ENCODE measurements at places on chromosomes 11 and 22.
A peak's percentile ranks its signal among the peaks of the same experiment; 100 is the strongest.

GRCh38 chr11:25900814-25901213 is 431.1 kb upstream of the ANO3 start:
- no peak for DNase-seq

DNA sequence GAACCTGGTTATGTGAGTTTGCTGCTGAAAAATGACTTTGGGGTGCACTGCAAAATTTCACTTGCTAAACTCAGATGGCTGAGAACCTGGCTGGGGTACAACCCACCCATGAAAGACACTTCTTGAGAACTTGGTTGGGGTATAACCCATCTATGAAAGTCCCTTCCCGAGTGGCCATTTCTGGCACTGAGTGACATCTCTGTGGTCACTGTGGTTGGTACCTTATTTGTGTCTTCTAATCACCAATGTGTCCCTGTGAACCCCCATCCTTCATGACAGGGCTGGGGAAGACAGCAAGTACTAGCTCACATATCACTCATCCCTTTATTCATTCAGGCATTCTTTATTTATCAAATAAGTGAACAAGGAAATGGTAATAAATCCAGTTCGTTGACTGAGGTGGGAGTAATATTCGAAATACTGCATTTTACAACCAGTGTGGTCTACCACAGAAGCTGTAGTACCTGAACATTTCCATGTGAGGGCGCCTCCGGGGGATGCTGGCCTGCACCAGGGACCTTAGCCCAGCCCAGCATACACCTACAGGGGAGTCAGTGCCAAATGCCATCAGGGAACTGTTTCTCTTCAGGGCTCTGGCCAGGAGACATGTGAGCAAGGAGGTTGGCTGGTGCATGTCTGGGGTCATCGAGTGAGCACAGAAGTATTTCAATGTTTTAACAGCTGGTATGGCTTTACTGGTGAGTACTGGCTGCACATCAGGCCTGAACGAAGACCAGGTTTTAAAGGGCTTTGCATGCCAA is 122.1 kb downstream of the CSNK2A3 start:
- DNase-seq = no peak

- DNase-seq = no peak
Observed at GRCh38 chr22:37421468-37421877, 5.8 kb downstream of the ELFN2 start.

GRCh38 chr22:32949391-32950173 is 108.6 kb downstream of the SYN3 start:
- DNase-seq = no peak

DNA sequence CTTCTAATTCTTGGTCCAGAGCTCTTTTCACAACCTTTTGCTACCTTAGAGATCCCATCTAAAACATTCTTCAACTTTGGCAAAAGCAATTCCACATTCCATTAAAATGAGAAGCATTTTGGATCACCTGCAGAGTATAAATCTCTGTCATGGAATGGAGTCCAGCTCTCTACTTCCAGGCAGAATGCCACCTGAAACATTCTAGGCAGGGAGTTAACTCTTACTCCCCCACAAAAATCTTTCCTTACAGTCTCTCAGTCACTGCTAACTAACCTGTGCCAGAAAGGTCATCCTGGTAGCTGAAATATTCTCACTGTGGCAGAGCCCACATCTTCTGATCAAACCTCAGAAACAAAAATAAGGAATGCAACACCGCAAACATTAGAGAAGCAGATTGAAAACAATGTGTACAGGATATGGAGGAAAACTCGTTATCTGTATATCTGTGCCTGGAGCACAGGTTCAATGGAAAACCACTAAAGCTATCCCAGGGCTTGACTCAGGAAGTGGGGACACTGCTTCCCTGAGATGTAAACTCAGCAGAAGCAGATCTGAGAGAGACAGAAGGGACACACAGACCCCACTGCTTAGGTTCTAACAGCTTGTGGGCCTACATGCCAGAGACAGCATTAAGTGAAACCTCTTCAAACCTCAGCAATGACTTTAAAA is 78.9 kb downstream of the KCNC1 start:
- DNase-seq = no peak

- no peak for DNase-seq
Observed at GRCh38 chr11:61545341-61545740, 35.5 kb downstream of the SYT7 start.

DNA sequence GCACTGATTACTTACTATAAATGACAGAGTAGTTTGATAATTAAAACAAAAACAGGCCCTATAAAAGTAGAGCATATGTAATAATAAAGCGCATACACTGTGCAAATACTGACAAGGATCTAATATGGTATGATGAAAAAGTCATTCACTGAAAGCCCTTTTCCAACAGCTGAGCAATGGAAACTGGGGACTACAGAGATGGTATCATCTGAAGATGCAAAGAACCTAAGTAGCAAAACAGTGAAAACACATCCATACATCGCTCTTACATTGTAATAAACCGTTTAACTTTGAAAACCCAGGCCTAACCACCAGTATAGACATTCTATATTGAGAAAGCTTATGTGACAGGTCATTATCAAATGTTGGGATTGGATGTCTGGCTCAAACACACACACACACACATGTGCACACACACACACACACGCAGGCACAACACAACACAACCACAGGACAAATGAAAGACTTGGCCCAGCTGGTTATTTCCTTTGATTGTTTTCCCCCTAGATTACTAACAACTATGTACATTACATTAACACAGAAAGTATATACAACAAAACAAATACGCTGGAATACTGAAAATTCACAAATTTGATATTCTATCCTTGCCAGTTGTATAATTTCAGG is 119.5 kb downstream of the APOL5 start:
- DNase-seq = no peak

DNA sequence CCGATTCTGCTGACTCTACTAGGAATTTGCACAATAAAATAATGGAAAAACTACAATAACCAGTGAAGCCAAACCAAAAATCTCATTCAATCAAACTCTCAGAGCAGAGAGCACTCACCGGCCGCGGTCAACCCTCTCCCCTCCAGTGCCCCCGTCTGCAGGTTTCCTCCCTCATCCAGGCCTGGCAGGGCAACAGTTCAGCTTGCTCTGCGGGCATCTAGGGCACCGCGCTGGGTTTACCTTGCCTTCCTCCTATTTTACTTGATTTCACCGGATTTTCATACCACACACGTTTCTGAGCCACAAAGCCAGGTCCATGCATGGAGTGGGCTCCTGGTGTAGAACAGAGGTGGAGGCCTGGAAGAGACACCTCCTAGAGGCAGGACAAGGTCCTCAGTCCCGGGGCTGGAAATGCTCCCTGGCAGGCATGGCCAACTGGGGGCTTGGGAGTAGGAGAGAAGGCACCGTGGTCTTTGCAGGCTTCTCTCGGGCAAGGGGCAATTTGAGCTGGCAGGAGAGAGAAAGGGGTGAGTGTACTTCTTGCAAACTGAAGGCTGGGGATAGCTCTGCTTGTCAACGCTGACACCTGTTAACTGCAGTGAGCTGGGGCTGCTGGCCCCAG is 938.4 kb downstream of the BRD1 start:
- no peak for DNase-seq

DNA sequence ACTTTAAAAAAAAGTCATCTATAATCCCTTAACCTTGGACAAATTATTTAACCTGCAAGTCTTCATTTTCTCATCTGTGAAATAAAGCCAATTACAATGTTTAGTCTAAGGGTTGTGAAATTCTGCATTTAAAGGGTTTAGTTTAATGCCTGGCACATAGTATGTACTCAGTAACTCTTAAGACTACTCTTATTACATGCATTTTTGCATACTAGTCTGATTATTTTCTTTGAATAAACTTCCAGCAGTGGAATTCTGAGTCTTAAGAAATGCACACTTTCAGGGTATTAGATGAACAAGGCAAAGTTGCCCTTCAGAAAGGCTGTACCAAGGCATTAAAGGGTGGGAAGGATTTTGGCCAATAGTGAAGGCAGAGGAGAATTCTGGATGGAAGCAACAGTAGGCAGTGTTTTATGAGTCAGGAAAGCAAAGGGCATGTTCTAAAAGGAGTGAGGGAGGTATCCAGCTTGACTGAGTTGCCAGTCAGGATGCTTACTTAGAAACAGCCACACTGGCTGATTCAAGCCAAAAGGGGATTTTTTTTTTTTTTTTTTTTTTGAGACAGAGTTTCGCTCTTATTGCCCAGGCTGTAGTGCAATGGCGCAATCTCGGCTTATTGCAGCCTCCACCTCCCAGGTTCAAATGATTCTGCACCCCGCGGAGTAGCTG is 50.5 kb downstream of the SWAP70 start:
- no peak for DNase-seq

GRCh38 chr11:8905528-8906165 is 5.3 kb upstream of the AKIP1 start:
- DNase-seq = no peak

DNA sequence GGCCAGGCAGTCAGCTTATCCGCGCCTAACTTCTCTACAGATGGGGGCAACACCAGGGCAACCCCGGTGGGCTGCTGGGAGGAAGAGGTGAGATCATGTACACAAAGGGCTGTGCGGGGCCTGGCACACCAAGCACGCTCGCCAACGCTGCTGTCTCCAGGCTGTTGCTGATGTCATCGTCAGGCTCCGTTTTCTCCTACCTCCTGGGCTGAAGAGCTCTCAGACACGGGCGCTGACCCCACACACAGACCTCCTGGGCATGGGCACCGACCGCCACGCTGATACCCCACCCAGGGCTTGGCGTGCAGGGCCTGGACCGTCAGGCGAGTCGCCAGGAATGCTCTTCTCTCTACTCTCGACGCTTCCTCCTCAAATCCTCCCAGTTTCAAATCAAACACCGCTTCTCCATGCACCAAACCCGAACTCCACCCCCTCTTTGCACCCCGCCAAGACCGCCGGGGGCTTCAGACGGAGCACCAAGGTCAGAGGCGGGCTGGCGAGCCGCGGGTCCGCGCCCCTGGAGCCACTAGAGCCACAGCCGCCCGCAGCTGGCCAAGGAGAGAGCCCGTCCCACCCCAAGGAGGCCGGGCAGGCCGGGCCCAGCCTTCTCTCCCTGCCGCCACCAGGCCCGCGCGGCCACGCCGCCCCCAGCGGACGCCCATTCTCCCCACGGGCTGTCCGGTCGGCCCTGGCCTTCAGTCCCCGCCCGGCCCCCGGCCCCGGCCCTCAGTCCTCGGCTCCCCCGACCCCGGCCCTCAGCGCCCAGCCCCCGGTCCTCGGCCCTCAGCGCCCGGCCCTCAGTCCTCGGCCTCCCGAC is 772 bp downstream of the SBF1 start:
- peak; percentile 67 for DNase-seq

DNA sequence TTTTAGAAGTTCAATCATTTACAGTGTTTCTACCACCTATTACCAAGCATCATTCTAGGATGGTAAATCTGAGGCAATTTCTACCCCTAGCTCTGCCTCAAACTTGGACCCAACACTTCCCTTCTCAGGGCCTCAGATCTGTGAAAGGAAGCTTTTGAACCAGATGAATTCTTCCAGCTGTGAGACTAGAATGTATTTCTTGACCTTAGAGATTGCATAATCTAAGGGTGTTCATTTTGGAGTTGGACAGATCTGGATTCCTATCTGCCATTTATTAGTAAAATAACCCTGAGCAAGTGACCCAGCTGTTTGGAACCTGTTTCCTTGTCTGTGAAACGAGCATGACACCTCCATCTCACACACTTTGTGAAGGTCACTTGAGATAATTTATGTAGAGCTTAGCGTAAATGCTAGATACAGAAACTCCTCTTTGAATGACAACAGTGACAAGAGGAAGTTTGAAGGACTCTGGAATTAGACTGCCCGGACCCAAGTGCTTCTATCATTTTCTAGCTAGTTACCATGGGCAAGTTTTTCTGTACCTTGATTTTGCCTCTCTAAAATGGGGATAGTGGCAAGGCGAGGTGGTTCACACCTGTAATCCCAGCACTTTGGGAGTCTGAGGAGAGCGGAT is 3.8 kb upstream of the INTS5 start:
- no peak for DNase-seq

DNA sequence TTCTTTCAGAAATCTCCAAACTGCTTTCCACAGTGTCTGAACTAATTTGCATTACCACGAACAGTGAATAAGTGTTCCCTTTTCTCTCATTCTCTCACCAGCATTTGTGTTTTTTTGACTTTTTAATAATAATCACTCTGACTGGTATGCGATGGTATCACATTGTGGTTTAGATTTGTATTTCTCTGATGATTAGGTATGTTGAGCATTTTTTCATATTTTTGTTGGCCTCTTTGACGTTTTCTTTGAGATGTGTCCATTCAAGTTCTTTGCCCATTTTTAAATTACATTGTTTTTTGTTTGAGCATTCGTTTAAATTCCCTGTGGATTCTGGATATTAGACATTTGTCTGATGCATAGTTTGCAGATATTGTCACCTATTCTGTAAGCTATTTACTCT is 1639.6 kb upstream of the TENM4 start:
- no peak for DNase-seq

DNA sequence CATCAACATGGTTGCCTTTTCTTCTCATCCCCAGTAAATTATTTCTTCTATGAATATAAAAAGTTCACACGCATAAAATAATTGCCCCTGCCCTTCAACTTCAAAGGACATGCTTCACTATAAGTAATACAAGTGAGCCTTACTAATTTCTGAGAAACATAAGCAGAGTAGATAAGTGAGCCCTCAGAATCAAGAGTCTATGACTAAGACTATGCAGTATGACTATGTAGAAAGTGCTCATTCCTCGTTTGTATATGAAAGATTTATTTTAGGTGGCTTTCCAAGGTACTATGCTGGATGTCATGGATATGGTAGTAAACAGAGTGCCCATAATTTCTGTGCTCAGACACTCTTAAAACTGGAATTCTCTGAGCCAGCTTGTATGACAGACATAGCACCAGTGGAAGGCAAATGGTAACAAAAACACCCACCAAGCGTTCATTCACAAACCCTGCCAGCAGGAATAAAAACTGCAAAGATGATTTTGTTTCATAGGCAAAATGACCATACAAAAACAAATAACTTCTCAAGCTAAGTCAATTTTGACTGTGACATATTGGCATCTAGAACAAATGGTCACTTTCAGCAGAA is 189.8 kb downstream of the CADM1 start:
- no peak for DNase-seq

DNA sequence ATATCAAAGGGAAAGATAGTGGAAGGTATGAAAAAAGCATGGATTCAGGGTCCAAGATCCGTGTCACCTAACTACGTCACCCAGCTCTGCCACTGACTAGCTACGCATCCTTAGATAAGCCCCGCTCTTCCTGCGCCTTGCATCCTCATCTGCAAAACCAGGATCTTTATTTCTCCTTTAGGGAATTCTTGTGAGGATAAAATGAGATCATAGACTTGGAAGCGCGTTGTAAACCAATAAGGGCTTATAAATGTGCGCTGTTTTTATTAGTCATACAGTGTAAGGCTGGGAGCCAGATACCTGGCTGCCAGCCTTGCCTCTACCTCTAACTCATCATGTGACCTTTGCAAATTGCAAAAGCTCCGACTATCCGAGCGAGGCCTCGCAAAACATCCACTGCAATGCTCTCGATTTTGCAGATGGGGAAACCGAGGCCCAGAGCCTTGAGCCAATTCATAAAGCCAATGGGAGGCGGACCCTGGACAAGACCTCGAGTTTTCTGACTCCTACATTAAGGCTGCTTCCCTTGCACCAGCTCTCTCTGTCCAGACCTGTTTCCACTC is 753 bp downstream of the PRPF19 start:
- DNase-seq = no peak

GRCh38 chr22:21996175-21996720 is 13.7 kb upstream of the TOP3B start:
- DNase-seq = no peak

GRCh38 chr11:119434591-119435330 is 11.8 kb upstream of the THY1 start:
- no peak for DNase-seq
